ENCODE measurements at places on chromosomes 12 and 14.
A peak's percentile ranks its signal among the peaks of the same experiment; 100 is the strongest.

DNA sequence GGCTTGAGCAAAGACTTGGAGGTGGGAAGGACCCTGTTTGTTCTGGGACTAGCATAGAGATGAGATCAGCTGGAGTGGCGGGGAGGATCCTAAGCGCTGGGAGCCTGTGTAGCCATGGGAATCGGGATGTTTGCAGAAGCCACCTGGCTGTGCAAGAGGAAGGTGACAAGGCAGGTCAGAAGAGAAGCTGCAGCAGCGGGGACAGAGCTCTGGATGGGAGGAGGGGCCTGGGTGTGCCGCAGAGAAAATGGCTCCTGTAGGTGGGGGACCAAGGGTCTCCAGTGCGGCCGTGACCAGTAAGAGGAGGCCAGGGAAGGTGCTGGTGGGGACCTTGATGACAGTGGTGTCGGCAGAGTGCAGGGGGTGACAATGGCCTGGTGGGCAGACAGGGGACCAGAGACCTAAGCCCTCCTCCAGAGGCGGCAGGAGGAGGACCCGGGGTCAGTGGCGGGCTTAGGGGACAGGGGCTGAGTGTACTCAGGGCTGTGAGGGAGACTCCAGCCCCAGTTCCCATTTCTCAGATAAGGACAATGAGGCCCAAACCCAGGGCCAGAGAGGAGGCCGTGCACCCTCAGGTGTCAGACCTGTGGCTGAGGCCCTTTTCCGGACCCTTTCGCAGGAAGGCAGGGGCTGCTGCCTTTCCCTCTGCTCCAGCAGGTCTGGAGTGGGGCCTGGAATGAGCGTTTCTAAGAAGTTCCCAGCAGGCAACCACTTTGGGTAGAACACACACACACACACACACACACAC is 206.6 kb upstream of the RTL1 start:
- no peak for DNase-seq

DNA sequence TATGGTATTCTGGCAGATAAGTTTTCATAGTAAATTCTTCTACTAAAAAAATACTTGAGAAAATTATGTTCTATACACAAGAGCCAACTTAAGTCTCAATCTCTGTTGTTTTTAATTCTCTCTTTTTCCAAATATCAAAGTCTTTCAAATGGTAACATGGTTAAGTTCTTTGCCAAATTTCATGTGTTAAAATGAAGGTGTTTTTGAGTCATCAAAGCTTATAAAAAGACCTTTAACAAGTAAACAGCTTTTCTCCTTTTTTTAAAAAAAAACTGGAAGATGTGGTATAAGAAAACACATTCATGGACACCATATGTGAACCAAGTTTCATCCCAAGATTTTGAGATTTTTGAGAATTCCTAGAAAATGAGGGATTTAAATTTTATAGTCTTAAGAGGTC is 111.3 kb downstream of the FOXG1 start:
- DNase-seq = no peak

DNA sequence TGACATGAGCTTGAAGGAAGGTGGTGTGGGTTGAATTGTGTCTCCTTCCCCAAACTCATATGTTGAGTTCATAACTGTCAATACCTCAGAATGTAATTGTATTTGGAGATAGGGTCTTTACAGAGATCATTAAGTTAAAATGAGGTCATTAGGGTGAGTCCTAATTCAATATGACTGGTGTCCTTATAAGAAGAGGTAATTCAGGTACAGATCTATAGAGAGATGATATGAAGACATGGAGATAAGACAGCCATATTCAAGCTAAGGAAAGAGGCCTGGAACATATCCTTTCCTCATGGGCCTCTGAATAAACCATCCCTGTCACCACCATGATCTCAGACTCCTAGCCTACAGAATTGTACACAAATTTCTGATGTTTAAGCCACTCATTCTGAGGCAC is 514.7 kb upstream of the MGAT4C start:
- DNase-seq = no peak

GRCh38 chr14:67622675-67623074 is 3.0 kb downstream of the ARG2 start:
- DNase-seq = no peak

- DNase-seq = no peak
Measured at GRCh38 chr12:131729254-131729955, 18.5 kb downstream of the SFSWAP start.

DNA sequence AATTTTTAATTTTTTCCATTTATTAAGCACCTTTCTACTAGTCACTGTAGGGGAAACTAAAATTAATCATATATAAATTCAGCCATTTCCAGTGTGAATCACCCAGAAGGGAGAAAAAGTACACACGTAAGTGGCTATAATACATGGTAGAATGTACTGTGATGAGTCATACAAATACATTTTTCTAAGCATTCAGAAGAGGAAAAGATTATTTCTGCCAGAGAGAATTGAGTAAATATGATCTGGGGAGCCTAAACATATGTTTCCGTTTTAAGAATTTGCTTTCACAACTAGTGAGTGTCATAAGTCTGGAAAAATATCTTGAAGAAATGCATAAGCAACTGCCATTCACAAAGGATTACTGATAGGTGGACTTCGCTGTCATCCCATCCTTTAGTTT is 102.8 kb downstream of the TGFB3 start:
- DNase-seq = no peak

GRCh38 chr14:89858089-89858488 is 96.4 kb downstream of the EFCAB11 start:
- no peak for DNase-seq

- DNase-seq = no peak
Measured at GRCh38 chr12:101527682-101528081, 52.5 kb downstream of the SPIC start.

DNA sequence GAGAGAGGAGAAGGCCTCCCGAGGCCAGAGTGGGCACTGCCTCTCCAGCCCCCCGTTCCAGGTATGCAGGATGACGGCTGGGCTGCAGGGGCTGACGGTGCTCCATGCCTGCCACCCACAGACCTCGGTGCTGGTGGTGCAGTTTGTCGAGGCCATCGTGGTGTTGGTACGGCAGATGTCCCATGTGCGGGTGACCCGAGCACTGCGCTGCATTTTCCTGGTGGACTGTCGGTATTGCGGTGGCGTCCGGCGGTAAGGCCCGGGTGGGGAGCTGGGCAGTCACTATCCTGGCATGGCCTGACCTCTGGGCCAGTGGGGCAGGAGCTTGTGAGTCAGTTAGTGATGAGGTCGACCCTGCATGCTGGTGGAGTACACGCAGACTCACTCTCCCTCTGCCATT is 47.4 kb downstream of the TPCN1 start:
- DNase-seq = no peak

DNA sequence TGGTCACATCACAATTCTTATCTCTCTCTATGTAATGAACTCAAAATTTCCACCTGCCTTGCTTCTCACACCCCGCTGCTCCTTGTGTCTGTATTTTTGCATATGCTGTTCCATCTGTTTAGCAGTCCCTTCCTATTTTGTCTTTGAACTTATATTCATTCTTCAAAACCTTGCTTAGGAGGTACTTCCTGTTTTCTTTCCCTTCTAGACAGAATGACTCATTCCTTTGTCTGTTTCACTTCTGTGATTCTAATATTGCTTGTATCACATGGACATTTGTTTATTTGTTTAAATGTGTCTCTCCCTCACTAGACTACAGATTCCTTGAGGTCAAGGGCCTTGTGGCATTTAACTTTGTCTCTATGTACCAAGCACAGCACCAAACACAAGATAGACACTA is 424.2 kb downstream of the ETNK1 start:
- no peak for DNase-seq

- no peak for DNase-seq
Measured at GRCh38 chr14:99250636-99251208, 21.3 kb downstream of the BCL11B start.

GRCh38 chr14:68672609-68673285 is 120.1 kb downstream of the ZFP36L1 start:
- no peak for DNase-seq

DNA sequence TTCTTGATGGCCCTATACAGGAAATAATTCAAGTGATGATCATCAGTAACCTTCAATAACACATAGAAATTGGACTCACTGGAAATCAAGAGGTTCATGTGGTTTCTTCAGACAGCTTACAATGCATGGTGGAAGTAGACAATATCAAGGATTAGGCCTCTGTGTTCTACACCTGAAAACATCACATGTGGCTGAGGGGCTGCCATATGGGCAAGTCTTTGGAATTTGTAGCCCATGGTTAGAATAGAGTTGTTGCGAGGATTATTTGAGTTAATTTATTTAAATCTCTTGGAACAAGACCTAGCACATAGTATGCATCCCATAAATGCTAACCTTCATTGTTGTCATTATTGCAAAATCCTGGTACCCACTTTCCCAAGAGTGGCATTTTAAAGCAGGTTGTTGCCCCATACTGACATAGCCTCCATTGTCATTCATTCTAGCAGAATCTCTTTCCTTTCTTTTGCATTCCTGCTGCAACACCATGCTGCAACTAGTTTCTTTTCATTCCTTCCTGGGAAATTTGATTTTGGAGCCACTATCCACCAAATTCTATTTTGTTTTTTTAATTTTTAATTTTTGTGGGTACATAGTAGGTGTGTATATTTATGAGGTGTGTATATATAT is 352.7 kb upstream of the NAV3 start:
- DNase-seq = no peak

GRCh38 chr14:61329478-61330051 is 8.2 kb downstream of the PRKCH start:
- DNase-seq = no peak

GRCh38 chr14:94062344-94062940 is 18.6 kb downstream of the DDX24 start:
- no peak for DNase-seq

DNA sequence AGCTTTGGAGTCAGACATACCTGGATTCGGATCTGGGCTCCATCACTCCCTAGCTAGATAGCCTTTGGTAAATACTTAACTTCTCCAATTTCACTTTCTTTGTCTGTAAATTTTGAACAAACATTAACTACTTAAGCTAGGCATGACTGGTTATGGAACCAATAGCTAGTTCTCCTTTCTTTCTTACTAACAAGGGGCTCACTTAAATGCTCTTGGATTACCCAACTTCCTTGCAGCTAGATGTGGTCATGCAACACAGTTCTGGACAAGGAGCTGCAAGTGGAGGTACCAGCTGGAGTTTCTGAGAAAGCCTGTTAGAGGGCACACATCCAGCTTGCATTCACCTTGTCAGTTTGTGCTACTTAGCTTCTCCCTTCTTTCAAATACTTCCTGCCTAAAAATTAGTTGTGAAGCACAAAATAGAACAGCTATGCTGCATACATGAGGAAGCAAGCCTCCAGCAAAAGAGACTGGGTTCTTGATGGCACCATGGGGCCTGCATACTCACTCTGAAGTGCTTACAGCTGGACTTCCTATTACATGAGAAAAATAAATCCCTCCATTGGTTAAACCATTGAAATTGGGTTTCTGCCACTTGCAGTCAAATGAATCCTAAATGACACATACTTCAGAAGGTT is 210.1 kb upstream of the EEA1 start:
- no peak for DNase-seq

DNA sequence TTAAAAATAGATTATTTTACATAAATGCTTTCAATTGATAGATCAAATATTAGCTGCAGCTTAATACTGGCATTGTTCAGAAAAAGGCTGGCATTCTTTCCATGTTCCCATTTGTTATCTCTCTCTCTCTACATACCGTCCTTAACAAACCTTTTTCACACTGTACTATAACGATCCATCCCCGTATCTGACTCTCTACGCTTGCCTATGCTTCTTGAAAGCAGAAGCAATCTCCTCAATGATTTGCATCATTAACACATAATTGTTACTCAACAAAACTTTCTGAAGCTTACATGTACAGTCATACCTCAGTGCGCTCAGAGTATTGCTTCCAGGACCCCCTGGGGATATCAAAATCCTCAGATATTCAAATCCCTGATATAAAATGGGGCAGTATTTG is 89.7 kb downstream of the TMTC1 start:
- no peak for DNase-seq

DNA sequence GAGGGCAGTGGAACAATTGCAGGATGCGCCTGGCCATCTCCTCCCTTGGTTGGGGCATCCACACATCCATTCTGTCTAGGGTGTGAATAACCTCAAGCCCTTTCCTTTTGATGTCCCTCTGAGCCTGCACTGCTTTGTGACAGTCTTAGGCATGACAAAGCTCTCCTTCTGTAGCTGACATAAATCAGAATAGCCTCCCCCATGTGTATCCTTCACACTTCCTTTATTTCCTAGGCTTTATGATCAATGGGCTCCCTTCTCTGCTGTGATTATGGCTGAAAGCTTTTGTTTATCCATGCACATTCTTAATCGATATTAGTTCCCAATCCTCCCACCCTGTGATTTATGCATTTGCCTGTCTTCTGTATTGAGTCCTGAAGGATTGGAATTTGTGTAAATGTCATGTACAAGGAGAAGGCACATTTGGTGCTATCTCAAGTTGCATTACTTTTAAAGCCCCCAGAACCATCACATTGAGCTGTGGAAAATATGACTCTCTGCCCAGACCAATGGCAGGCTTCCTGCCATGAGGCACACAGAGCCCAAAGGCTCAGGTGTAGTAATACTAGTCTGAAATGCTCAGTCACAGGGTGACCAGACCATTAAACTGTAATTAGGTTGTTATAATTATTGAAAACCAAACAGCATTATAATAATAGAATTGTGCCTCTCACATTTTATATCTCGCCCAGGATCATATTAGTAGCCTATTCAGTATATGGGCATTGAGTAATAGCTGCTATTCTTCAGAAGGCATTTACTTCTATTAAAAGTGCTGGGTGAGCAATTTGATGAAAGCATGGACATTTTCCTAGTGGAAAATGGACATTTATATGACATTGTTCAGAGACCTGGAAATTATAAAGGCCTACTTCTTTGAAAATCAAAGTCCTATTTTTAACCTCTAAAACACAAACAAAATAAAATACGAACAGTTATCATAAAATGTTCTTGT is 14.0 kb downstream of the EMP1 start:
- no peak for DNase-seq

DNA sequence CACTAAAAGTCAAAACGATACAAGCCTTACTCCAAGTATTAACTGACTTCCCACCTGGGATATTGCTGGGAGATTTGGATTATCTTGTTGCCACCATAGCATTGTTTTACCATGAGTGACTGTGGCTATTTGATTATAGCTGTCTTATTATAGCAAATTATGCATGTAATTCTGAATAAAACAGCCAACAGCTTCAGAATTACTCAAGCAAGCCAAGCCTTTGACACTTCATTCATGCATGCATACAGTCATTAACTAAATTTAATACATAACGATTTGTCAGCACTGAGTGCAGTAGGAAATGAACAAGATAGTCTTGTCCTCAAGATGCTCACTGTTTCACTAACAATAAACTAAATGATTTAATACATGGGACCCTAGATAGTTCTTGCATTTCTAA is 133.0 kb upstream of the FRMD6 start:
- DNase-seq = peak; percentile 15

- no peak for DNase-seq
Measured at GRCh38 chr12:130064999-130065398, 97.3 kb upstream of the FZD10 start.

DNA sequence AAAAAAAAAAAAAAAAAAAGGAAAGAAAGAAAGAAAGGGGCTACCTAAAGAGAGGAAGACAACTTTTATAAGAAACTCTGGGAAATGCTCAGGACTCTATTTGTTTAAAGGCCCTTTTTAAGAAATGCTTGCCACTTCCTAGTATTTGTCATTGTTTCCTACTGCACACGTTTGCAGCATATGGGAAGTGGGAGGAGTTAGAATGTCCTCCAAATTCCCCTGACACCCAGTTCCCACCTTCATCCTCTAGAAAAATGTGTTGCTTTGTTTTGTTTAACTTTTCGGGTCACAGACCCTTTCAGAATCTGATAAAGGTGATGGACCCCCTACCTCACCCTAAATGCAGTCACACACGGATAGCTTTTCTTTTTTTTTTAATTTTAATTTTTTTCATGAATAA is 40.8 kb downstream of the NINJ2 start:
- DNase-seq = no peak

Measured in NCI-H446 (cell line).